ENCODE measurements at places on chromosomes 12 and 14.

DNA sequence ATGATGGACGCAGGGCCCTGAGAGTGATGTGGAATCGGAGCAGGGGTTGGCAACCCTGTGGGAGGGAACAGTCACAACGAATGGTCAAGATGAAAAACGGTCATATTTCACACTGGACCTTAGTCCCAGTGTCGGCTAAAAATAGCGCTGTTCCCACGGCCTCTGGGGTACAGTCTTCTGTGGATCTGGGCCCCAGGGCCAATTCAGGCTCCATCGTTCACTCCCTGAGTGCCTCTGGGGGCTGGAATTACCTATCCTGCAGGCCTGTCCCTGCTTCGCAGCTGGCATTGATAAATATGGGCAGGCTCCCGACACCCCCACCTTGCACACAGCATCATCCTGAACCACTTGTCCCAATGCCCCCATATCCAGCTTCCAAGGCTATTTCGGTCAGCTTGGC, 18.6 kb downstream of the GSC start:
- DNase-seq, result no peak

DNA sequence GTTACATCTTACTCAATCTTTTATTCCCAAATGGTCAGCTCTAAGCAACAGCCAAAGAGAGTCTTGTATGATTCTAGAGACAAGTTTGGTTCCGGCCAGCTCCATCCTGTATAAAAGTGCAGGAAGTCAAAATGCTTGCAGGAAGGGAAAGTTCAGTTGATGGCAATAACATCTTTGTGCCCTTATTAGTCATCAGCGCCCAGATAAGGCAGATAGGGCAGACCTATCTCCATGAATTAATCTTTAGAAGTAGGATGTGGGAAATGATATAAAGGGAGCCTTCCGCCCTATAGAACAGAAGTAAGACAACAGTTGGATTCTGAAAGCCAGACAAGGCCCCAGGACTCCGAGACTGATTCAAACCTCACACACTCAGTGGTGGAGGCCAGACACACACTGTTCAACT, 6.4 kb downstream of the GNS start:
- DNase-seq, result no peak

DNA sequence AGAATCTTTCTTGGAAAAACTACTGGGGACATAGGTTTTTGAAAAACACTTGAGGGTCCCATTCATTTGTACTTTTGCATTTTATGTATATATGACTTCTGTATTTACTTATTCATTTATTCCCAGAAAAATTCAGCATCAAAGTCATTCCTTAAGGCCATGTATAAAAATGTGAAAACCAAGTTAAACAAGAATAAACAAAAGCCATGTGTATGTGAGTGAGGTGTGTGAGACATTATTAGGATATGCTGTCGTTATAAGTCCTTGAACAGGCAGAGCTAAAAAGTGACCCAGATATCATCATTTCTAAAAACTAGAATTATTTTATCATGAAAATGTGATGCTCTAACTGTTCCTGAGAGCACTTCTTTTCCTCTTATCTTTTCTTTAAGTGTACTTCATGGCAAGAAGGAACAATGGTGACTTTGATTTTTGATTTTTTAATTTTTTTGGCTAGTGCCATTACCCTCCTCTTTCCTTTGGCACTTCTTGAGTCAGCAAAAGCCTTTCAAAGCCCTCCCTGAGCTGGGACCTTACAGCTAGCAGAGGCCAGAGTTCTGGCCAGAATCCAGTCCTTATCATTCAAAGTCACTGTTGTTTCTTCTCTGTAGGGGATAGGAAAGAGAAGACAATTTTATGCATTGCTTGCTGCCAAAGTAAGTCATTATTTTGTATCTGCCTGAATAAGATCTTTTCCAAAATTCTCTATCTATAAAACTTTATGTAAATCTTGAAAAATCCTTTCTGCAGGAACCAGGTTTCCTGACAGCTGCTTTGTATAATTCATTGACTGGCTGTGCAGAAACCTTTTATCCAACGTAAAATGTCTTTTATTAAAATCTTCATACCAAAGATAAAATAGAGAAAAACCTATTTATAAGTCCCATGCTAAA, 419.7 kb upstream of the PRICKLE1 start:
- no peak for DNase-seq

DNA sequence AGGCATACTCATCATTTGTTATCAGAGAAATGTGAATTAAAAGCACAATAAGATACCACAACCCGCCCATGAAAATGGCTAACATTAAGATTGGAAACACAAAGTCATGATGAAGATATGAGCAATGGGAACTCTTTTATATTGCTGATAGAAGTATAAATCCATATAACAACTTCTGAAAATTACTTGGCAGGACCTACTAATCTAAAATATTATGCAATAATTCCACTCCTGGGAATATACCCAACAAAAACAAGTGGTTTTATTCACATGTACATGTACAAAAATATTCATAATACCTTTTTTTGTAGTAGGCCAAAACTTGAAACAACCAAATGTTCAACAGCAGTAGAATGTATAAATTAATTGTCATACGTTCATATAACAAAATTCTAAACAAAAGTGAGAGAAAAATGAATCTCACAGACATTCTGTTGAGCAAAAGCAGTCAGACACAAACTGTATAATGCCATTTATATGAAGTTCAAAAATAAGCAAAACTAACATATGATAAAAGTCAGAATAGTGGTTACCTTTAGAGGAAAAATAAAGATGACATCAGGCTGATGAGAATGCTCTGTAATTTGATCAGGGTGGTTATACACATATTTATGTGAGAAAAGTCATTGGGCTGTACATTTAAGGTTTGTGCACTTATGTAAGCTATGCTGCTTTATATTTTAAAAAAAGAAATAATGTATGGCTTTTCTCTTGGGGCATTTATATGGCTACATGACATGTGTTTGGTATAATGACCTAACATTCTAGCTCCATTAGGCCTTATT, 309.2 kb upstream of the KITLG start:
- DNase-seq, result no peak

DNA sequence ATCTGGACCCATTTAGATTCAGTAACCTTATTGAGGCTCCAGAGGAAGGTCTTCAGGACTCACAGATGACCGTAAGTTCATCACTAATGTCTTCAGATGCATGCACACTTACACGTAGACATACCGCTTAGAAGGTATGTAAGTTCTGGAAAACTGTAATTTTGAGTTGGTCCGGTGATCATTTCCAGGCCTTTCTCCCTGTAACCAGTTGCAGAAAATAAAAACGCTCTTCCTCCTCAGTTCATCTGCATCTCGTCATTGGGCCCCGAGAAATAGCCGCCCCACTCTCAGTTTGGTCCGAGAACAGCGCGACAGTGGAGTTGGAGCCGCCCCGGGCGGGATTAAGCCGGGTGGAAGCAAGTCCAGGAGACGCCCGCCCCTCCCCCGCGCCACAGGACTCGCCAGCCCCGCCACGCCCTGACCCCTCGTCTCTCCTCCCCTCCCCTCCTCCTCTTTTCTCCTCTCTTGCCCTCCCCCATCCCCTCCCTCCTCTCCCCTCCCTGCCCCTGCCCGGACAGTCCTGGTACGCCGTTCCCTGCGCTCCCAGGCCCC, 83.7 kb downstream of the TNFAIP2 start:
- no peak for DNase-seq

DNA sequence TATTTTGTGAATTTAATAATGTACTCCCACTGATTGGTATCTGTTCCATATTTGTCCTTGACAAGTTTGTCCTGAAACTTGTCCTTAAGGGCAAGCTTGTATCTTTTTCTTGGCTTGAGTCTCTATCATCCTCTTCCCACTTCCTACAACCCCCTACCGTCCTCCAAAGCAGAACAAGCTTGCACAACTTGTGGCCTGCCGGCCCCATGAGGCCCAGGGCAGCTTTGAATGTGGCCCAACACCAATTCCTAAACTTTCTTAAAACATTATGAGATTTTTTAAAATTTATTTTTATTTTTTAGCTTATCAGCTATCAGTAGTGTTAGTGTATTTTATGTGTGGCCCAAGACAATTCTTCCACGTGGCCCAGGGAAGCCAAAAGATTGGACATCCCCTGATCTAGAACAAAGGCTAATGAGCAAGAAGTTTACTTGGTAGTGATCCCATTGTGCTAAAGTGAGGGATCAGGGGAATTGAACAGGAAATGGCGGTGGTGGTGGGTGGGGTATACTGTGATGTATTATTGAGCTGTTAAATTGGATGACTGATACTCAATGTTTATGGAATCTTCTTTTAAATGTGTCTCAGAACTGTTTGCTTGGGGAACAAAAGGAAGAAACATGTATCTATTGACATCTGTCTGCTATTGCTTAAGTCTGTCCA, 37.8 kb downstream of the TMX1 start:
- no peak for DNase-seq

DNA sequence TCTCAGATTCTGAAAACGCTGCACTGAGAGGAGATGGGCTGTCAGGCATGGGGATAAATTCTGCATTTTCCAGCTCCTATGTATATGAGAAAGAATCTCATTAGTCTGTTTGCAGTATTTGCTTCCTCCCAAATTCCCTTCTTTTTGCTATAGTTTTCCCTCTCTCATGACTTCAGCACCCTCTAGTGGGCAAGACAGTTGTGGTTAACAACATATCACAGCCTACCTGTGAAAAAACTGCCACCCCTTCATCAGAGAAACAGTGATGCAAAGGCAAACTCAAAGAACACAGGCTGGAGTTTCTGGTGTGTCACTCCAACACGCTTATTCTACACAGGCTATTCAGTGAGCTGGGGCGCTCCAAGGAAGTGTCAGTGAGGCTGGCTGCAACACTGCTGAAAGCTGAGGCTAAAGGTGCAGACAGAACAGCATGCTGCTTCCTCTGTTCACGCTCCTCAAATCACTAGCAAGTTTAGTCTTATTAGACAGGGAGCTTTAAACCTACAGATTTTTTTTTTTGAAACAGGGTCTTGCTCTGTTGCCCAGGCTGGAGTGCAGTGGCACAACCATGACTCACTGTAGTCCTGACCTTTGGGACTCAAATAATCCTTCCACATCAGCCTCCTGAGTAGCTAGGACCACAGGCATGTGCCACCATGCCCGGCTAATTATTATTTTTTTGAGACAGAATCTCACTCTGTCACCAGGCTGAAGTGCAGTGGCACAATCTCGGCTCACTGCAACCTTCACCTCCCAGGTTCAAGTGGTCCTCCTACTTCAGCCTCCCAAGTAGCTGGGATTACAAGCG, 19.3 kb downstream of the ZC2HC1C start:
- no peak for DNase-seq

GRCh38 chr14:78344290-78344689, 174.1 kb downstream of the NRXN3 start:
- DNase-seq, result no peak

DNA sequence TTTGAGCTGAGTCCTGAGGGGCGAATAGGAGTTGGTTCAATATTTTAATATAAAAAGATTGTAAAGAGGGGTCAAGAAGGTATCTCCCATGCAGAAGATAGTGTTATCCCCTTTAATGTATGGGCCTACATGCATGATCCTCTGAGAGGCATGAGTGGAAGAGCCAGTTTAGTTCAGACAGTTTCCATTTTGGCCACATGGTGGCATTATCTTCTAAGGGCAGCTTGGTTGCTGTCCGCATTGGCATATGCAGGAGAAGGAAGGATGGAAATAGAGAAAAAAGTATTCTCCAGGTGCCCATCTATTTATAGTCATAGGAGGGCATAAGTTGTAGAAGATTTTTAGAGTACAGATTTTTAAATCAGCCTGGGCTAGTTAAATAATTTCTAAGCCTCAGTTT, 5.4 kb downstream of the SAMD4A start:
- DNase-seq, result peak; percentile 27

- no peak for DNase-seq
Measured at GRCh38 chr14:21256539-21257393, 12.5 kb downstream of the HNRNPC start.

GRCh38 chr12:15982471-15982870, 71.3 kb downstream of the DERA start:
- no peak for DNase-seq

DNA sequence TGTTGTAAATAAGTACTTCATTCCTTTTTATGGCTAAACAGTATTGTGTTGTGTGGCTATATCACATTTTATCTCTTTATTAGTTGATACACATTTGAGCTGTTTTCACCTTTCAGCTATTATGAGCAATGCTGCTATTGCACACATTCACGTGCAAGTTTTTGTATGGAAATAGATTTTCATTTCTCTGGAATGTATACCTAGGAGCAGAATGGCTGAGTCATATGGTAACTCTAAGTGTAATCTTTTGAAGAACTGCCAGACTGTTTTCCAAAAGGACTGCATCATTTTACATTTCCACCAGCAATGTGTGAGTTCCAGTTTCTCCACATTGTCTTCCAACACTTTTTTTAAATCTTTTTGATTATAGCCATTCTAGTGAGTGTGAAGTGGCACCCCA, 134.0 kb downstream of the SRGAP1 start:
- DNase-seq, result no peak

DNA sequence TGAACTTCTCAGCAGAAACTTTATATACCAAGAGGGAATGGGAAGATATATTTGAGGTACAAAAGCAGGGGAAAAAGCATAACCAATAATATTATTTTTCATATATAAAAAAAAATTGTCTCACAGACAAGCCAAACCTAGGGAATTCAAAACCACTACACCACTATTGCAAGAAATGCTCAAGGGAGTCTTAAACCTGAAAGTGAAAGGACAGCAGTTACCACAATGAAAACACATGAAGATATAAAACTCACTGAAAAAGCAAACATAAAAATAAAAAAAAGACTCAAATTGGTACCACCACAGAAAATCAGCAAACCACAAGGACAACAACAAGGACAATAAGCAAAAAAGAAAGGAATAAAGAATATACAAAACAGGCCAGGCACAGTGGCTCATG, 131.9 kb downstream of the CEP128 start:
- no peak for DNase-seq

GRCh38 chr14:75752907-75753594, 92.0 kb downstream of the TTLL5 start:
- DNase-seq, result no peak

DNA sequence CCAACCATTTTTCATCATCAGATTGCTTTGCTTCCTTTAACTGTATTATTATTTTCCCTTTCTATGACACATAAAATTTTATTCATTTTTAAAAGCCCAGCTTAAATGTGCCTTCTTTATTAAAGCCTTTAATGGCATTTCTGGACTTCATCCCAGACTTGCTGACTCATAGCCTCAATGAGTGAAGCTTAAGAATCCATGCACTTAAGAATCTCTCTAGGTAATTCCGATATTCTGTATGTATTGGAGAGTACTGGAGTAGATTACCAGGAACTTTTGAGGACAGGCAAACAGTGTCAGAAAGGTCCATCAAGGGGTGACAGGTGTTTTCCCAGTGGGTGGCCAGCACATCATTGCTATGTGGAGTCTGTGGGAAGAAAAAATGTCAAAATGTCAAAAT, 107.9 kb downstream of the PTPRQ start:
- no peak for DNase-seq

- no peak for DNase-seq
Measured at GRCh38 chr14:55351111-55351510, 60.5 kb downstream of the ATG14 start.

DNA sequence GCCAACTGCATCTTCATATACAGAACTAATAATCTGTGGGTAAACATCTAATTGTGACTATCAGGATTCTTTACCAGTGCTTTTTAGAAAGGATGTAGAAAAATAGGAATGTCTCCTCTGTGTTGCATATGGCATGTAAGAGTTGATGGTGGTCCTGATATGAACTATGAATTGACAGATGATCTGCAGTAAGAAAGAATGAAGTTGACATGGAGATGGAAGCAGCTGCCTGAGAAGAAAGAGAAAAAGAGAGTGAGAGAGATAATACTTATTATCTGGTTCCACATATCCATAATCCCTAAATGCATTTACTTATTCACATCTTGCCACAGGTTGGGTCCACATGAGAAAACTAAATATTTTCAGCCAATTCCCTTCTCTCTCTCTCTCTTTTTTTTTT, 1022.9 kb downstream of the SLC6A15 start:
- DNase-seq, result no peak

- no peak for DNase-seq
Measured at GRCh38 chr14:40402957-40403356, 970.7 kb upstream of the FBXO33 start.

Measured in CD8-positive, alpha-beta T cell (primary cell).